ENCODE measurements at places on chromosomes 7 and 10. TPM values are rescaled to one million over a fixed set of nuclear protein-coding genes. Genes with fewer than 3 reads are reported as not detected.

GRCh38 chr7:54179321-54180029 lies 362.7 kb upstream of the VSTM2A start:
- H3K4me3 ChIP-seq = no peak overlapping the region
- H3K36me3 ChIP-seq = no peaks in the 10 kb centered on the region
- no peaks in the 10 kb centered on the region for H3K4me1 ChIP-seq
- no peak overlapping the region for H3K27ac ChIP-seq

- H3K27ac ChIP-seq = no peak overlapping the region
- no peak overlapping the region for H3K4me3 ChIP-seq
- no peak for DNase-seq
- peaks cover 18% of the 10 kb centered on the region for H3K27me3 ChIP-seq
- no peaks in the 10 kb centered on the region for H3K4me1 ChIP-seq
Measured at GRCh38 chr7:157719008-157719682, 382.3 kb downstream of the DNAJB6 start.

GRCh38 chr10:113094114-113094486 lies 144.1 kb downstream of the TCF7L2 start:
- H3K36me3 ChIP-seq = no peaks in the 10 kb centered on the region
- no peak overlapping the region for H3K27ac ChIP-seq
- H3K4me1 ChIP-seq = peaks cover 49% of the 10 kb centered on the region
- H3K4me3 ChIP-seq = no peak overlapping the region
- DNase-seq = no peak

DNA sequence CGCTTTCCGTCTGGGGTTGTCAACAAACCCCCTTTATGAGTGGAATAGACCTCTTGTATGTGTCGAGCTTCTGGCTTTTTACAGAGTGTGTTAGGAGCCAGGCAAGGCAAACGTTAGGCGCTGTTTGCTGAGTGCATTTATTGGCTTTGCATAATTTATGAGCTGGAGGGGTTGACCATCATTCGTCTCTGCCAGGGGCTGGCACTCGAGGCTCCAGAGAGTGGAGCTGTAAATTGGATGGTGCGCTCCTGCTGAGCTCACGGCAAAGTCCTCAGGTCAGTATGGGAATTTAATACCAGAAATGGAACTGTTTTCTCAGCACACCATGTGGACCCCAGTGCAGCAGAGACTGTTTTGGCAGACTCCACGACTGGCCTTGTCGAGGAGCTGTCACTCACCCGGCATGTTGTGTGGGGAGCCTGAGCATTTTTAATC lies 699.4 kb upstream of the GALNT17 start:
- H3K4me3 ChIP-seq = no peak overlapping the region
- H3K4me1 ChIP-seq = no peaks in the 10 kb centered on the region
- no peak for DNase-seq
- H3K27ac ChIP-seq = no peak overlapping the region

DNA sequence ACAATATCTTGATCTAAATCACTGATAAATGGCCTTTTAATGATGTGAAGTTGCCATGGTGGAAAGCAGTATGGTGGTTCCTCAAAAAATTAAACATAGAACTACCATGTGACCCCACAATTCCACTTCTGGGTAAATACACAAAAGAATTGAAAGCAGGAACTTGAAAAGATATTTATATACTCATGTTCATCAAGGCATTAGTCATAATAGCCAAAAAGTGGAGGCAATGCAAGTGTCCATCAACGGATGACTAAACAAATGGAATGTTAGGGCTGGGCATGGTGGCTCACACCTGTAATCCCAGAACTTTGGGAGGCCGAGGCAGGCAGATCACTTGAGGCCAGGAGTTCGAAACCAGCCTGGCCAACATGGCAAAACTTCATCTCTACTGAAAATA lies 2.0 kb upstream of the DNAJC12 start:
- H3K36me3 ChIP-seq = no peaks in the 10 kb centered on the region
- H3K4me3 ChIP-seq = no peak overlapping the region
- H3K4me1 ChIP-seq = no peaks in the 10 kb centered on the region
- H3K27me3 ChIP-seq = no peaks in the 10 kb centered on the region
- no peak for DNase-seq

DNA sequence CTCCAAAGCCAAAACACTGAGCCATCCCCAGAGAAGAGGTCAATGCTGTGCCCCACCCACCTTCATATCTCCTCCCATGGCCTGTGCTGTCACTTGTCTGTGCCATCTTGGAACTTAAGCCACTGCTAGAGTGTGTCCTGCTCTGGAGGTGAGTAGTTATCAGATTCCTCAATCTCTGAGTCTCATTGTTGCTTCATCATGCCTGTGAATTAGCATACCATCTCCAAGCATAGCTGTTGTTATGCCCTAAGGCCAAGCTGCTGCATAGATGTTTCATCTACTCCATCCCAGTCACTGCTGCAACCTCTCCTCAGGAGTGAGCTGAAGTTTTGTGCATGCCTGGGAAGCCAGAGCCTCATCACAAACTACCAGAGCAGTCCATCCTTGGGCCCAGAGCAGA lies 349.0 kb downstream of the ZWINT start:
- no peak overlapping the region for H3K4me3 ChIP-seq
- H3K4me1 ChIP-seq = no peaks in the 10 kb centered on the region
- H3K36me3 ChIP-seq = no peaks in the 10 kb centered on the region
- H3K27me3 ChIP-seq = no peaks in the 10 kb centered on the region
- DNase-seq = no peak
- no peak overlapping the region for H3K27ac ChIP-seq

- no peak for DNase-seq
- no peak overlapping the region for H3K27ac ChIP-seq
- no peak overlapping the region for H3K4me3 ChIP-seq
- H3K4me1 ChIP-seq = peaks cover 7% of the 10 kb centered on the region
Measured at GRCh38 chr10:24826009-24826408, 102.3 kb upstream of the ARHGAP21 start.

DNA sequence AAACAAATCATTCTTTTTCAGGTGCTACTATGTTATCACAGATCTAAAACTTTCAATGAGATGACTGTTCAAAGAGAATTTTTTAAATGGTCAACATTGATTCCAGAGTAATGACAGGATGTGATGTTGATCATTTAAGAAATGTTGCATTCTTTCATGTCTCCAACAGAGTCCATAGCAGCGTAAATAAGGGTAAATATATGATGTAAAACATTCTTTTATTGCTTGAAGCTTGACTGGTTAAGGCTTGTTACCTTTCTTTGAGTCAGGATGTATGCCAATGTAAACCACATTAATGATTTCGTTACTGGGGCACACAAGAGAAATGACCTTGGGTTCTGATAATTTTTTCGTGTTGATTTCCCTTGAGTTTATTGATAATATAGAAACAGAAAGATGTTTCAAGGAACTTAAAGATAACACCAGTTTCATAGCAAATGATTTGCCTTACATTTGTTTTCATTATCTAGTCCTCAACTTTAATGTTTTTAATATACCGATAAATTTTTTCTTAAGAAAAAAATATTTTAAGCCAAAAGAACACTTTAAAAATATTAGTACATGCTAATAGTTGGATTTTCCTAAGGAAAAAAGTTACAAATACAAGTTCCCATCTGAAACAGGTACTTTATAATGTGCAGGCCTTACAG lies 3.5 kb downstream of the STK17A start:
- peaks cover 6% of the 10 kb centered on the region for H3K4me1 ChIP-seq
- no peaks in the 10 kb centered on the region for H3K27me3 ChIP-seq
- no peaks in the 10 kb centered on the region for H3K36me3 ChIP-seq
- no peak for DNase-seq

GRCh38 chr10:68877482-68878110 lies 23.5 kb upstream of the DDX50 start:
- H3K36me3 ChIP-seq = no peaks in the 10 kb centered on the region

GRCh38 chr7:23470330-23471105 lies at the start of gene IGF2BP3:
Gene IGF2BP3 (minus strand): TSS chr7:23470491. CDS start chr7:23470110, 381 bp downstream.
- H3K4me3 ChIP-seq = peak within 1 kb of the TSS; percentile 19
- H3K27ac ChIP-seq = no peak within 1 kb of the TSS
- no peaks in the 10 kb centered on the region for H3K36me3 ChIP-seq
- H3K4me1 ChIP-seq = peaks cover 48% of the 10 kb centered on the region

- no peak overlapping the region for H3K27ac ChIP-seq
- no peaks in the 10 kb centered on the region for H3K27me3 ChIP-seq
Measured at GRCh38 chr7:135939261-135939812, 37.8 kb downstream of the MTPN start.

GRCh38 chr7:25424113-25424512 lies 195.8 kb upstream of the NPVF start:
- H3K4me1 ChIP-seq = no peaks in the 10 kb centered on the region
- H3K27me3 ChIP-seq = peaks cover 9% of the 10 kb centered on the region
- no peak overlapping the region for H3K27ac ChIP-seq
- H3K4me3 ChIP-seq = no peak overlapping the region

DNA sequence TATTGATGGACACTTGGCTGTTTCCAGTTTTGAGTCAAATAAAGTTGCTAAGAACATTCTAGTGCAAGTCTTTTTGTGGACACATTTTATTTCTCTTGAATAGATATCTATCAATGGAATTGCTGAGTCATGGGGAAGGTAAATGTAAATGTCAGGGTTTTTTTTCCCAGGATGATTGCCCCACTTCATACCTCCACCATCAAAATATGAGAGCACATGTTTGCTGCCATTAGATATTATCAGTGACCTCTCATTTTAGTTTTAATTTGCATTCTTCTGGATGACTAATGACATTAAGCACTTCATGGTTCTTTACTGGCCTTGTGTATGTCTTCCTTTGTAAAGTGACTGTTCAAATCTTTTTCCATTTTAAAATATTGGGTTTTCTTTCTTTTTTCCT lies 45.7 kb downstream of the PAPSS2 start:
- H3K4me3 ChIP-seq = no peak overlapping the region
- H3K27ac ChIP-seq = no peak overlapping the region
- DNase-seq = no peak
- H3K4me1 ChIP-seq = no peaks in the 10 kb centered on the region
- no peaks in the 10 kb centered on the region for H3K27me3 ChIP-seq

ECHDC3 gene
- 54.2 TPM for total RNA-seq

SPDYE2B gene
- not detected for total RNA-seq

CYP2C19 gene
- total RNA-seq = not detected

OPN1SW gene
- not detected for total RNA-seq
